ENCODE measurements at places on chromosomes 4 and X.

GRCh38 chr4:2297606-2298531 lies 36.0 kb upstream of the MXD4 start:
- DNase-seq = no peak

GRCh38 chrX:11080741-11081305 lies 30.3 kb upstream of the HCCS start:
- no peak for DNase-seq

DNA sequence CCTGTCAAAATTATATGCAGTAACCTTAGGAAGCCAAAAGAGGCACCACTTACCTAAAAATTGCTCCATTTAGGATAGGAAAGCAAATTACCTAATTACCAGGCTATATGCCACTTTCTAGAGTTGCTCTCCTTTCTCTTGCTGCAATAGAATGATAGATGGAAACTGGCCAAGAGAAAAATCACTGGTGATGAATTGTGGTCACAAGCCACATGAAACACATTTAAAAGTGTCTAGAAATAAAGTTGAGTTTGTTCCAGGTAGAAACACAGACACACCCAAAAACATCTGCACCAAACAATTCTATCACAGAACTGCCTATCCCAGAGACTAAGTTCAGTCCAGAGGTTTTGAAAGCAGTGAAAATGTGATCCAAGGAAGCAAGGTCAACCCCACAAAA lies 337.7 kb downstream of the PCDH19 start:
- DNase-seq = no peak

DNA sequence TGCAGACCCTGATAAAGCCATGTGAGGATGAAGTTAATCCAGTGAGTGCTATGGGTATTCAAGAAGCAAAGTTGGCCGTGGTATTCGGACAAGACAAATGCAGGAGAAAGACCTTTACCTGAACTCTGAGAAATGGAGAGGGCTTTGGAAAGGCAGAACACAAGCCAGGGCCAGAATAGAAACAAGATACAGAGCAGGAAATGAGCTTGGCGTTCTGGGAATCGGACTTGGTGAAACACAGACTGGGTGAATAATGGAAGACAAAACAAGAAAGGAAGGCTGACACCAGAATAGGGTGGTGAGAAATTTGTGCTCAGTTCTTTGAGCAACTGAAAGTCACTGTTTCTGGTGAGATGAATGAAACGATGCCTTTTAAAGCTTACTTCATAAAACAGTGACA lies 83.3 kb downstream of the VEGFC start:
- DNase-seq = no peak

DNA sequence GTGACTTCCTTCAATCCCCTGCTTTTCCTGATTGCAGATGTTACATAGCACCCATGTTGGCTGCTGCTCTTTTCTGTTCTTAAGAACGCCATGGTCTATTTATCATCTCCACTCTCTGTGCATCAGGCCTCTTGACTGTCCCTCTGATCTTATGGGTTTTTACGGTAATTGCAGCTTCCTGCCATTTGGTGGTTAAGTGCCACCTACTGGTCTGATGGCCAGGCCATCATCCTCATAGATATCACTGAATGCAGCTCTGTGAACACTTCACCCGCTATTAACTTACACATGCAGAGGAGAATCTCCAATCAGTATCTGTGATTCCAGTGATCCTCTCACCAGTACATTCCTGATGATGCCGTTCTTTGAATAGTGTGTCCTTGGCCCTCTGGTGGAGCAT lies 382.4 kb downstream of the TRAM1L1 start:
- no peak for DNase-seq

- no peak for DNase-seq
Measured at GRCh38 chr4:160835789-160836188, 1328.0 kb downstream of the FSTL5 start.
